ENCODE measurements at places on chromosomes 16 and 17.

GRCh38 chr16:71426880-71427615, 14.8 kb downstream of the TLE7 start:
- DNase-seq = no peak

- peak; percentile 89 for DNase-seq
These were observed 5.6 kb downstream of the RARA start for GRCh38 chr17:40314584-40314956.

DNA sequence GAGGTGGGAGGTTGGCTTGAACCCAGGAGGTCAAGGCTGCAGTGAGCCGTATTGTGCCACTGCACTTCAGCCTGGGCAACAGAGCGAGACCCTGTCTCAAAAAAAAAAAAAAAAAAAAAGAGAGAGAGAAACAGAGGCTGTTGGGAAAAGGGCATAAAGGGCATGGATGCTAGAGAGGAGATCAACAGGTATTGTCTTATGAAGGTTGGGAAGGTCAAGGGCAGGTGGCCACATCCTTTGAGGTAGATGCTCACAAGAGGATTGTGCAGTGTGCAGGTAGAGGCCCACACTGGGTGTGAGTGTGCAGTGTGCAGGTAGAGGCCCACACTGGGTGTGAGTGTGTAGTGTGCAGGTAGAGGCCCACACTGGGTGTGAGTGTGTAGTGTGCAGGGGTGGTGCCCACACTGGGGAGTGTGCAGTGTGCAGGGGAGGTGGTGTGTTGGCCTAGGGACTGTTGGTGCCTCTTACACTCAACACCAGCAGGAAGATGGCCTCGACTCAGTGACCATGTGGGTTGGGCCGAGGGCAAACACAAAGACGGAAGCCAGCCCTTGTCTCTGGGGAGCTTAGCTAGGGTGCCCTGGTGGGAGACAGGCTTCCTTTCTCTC, 404.9 kb upstream of the TNRC6C start:
- DNase-seq = no peak

- no peak for DNase-seq
These were observed 609.6 kb upstream of the C16orf82 start for GRCh38 chr16:26457095-26457494.

- DNase-seq = no peak
These were observed 120.3 kb downstream of the MRM1 start for GRCh38 chr17:36721560-36722120.

GRCh38 chr17:11640463-11640814, 42.2 kb downstream of the DNAH9 start:
- DNase-seq = no peak

GRCh38 chr16:57446531-57447185, 527 bp downstream of the CIAPIN1 start:
- DNase-seq = no peak

GRCh38 chr17:64151016-64151368, 21.0 kb upstream of the ERN1 start:
- DNase-seq = no peak

DNA sequence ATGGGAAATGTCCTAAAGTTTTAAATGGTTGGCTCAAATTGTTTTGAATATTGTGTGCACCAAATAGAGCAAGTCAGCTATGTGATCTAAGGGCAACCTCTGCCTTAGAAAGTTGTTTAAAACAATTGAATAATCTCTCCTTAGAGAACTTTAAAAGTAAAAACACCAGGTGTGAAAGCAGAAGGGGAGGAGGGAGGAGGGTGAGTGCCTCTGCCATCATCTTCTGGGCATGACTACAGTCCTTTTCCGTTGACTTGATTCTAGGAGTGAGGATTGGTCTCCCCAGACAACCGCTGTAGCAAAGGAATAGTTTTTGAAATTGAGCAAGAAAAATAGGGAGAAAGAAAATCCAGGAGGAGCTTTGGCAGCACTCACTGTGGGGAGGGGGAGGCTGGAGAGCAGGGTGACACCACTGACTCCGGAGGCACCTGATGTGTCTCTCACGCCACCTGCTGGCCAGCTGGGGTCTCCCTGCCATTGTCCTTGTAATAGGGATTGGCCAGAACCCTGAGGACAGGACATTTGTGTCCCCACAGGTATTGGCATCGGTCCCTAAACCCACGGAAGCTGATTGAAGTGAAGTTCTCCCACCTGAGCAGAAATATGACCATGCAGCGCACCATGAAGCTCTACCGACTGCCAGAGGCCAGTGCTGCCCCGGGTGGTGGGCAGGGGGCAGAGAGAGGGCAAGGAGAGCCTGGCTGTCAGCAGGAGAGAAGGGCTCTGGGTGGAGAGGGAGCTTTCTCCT, 33.3 kb downstream of the PLCD3 start:
- peak; percentile 86 for DNase-seq

DNA sequence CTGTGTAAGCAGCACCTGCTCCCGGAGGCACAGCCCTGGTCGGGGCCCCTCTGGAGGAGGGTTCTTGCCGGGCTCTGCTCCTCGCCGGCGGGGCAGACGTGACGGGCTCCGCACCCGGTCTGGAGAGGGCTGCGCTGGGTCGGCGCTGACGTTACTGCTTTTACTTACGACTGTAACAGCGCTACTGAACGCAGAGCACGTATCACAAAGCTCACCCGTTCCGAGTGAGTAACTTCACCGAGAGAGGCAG, 1.3 kb upstream of the RAB40C start:
- no peak for DNase-seq

- no peak for DNase-seq
These were observed 5.9 kb downstream of the LITAFD start for GRCh38 chr16:8887952-8888560.

DNA sequence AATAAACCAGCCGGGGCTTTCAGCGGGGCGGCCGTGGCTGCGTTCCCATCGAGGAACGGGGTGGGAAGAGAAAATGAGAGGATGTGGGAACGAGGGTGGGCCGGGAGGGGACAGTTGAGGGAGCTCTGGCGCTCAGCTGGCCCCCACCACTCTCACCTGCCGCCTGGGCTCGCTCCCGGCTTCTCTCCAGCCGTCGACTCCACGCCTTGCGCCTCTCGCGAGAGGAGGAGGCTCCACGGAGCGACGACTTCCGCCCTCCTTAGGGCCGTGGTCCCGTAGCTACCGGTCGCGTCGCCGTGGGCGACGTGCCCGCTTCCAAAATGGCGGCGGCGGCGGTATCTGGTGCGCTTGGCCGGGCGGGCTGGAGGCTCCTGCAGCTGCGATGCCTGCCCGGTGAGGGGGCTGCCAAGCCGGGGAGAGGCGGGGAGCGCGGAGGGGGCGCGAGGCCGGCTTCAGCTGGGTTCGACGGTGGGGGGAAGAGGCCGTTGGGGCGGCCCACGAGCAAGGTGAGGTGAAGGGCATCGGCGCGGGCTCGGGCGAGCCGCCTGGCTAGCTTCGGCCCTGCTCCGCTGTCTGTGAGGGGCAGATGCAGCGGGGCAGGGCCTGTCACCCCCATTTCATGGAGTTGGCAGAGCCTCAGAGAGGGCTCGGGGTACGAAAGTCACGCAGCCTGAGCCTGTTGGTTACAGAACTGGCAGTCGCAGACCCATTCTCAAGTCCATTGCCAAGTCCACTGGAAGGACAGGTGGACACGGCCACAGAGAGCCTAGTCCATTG, at the start of the genes CIAPIN1 and COQ9:
CIAPIN1 (minus strand) TSS at position 200 of the 777 bp plus-strand sequence. CDS start 6,457 bp downstream, outside the sequence.
COQ9 (plus strand) TSS at position 294 of the 777 bp plus-strand sequence; CDS start at position 321, 27 bp downstream.
- DNase-seq = peak; percentile 95

DNA sequence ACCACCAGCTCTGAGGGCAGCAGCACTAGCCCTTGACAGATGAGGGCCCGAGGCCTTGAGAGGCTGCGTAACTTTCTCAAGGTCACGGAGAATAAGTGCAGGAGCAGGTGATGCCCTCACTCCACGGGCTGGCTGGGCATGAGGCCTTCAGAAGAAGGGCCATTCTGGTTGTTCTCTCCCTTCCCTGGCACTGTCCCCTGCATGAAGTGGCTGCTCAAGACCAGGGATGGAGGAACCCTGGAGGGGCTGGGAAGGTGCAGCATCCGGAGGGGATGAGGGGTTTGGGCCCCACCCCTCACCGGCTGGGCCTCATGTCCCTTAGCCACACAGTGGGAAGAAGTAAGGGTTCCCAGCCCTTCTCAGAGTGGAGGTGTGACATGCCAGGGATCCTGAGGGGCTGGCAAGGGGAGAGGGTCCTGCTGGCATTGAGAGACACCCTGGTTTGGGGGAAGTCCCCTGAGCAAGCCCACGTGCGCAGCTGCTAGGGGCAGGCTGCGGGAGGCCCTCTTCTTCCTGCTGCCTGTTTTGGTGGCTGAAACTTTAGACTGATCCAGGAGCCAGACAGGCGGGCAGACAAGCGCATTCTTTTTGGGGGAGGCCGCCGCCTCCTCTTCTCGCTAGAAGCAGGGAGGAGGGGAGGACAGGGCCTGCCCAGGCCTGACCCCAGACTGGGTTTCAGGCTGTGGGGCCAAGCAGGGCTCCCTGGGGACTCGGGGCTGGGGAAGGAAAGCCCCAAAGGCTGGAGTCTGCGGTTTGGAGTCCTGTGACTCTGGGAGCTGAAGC, 74.0 kb downstream of the N4BP1 start:
- DNase-seq = no peak

GRCh38 chr17:38628441-38628840, 22.7 kb upstream of the SRCIN1 start:
- DNase-seq = no peak

DNA sequence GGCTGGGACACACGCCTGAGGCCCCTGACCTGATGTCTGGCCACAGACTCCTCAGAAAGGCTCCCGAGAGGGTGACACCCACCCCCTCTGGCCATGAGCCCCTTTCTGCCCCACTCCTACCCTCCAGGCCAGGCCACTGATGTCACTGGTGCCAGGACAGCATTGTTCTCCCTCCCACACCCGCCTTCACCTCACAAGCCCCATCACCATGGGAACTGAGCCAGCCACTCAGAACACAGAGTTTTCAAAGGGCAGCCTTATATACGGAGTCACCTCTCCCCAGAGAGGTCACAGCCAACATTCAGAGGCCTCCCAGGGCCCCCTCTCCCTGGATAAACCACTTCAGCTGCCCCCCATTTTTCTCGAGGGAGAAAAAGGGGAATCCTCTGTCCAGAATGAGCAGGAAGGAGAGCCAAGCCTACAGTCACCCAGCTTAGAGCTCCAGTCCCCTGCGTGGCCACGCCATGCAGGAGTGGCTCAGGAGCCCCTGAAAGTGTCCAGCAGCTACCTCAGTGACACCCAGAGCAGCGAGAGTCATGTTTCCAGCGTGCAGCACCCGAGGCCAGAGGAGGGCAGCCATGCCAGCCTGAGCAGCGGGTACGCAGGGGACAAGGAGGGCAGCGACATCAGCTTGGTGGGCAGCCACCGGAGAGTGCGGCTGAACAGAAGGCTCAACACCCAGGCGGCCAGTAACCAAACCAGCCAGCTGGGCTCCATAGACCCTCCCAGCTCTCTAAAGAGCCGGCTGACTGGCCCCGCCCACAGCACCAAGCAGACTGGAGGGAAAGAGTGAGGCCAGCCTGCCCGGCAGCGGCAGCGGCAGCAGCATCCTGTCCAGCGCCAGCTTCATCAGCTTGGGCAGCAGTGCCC, at the start of gene C16orf82:
C16orf82 (plus strand) TSS at position 260 of the 870 bp plus-strand sequence.
- no peak for DNase-seq

DNA sequence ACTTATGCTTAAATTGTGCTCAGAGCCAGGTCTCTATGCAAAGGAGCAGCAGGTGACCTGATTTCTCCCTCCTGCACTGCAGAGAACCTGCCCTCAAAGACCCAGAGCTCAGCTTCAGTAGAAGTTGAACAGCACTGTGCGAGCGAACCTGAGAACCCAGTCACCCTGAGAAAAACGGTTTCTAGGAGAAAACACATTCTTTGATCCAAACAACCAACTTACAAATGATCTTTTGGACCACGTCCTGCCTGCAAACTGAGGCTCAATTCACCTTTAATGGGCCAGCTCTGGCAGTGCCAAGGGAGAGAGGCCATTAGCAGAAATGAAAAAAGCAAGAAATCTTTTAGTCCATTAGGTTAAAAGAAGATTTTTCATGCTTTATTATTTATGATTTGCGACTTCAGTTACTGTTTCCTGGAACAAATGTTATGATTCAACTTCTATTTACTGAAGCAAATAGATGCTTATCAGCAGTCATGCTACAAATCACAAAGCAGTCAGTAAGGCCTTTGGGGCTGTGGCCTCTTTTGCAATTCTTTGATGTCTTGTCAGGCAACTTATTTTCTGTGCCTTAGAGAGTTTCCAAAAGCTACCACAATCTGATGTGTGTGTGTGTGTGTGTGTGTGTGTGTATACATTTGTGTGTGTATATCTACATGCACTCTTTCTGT, 65.7 kb upstream of the LRRC37A3 start:
- DNase-seq = peak; percentile 51

DNA sequence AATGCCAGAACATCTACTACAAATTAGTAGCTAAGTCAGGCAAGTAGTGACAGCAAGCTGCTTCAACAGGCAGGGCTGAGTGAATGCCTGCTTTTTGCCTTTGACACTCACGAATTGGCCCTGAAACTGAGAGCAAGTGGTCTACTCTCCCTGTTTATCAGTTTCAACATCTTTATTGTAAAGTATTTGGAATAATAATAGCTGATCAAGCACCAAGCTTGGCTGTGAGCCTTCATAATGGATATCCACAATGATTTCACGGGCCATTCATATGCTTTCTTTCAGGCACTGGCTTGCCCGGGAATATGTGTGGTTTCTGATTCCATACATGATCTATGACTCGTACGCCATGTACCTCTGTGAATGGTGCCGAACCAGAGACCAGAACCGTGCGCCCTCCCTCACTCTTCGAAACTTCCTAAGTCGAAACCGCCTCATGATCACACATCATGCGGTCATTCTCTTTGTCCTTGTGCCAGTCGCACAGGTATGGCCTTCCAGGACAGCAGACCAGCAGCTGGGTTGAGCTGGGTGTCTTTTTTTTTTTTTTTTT, 5.2 kb downstream of the TLCD3A start:
- no peak for DNase-seq

GRCh38 chr16:87621976-87622713, 19.8 kb downstream of the JPH3 start:
- DNase-seq = no peak

GRCh38 chr17:7232114-7232513, 2.2 kb downstream of the DVL2 start:
- DNase-seq = no peak

GRCh38 chr17:43994272-43995149, 9.9 kb upstream of the NAGS start:
- DNase-seq = peak; percentile 88

DNA sequence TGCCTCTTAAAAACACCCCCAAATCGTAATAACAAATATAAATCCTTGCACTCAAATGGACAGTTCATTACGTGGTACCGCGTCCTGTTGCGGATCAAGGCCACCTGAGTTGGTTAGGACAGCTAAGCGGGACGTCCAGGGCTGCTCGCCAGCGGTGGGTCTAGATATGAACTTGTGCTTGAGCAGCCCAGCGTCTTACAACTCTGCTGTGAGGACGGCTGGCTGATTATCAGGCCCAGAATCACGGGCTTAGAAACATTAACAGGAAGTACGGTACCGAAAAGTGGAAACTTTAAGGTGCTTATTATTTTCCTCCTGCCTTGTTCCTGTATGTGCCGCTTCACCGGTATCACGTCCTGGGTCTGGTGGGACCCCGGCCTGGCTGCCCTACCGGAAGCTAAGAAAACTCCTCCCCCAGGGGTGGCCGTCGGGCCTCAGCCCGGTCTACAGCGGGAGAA, 832 bp upstream of the SRRM2 start:
- peak; percentile 67 for DNase-seq

GRCh38 chr16:51831595-51832367, 680.7 kb upstream of the SALL1 start:
- DNase-seq = no peak

- no peak for DNase-seq
These were observed 12.7 kb downstream of the KRT12 start for GRCh38 chr17:40854175-40854814.

GRCh38 chr17:56290802-56291118, 137.5 kb downstream of the ANKFN1 start:
- DNase-seq = no peak
